ENCODE measurements at places on chromosomes 7 and 10.

GRCh38 chr7:96380111-96380512, 58.2 kb upstream of the SLC25A13 start:
- DNase-seq: no peak

DNA sequence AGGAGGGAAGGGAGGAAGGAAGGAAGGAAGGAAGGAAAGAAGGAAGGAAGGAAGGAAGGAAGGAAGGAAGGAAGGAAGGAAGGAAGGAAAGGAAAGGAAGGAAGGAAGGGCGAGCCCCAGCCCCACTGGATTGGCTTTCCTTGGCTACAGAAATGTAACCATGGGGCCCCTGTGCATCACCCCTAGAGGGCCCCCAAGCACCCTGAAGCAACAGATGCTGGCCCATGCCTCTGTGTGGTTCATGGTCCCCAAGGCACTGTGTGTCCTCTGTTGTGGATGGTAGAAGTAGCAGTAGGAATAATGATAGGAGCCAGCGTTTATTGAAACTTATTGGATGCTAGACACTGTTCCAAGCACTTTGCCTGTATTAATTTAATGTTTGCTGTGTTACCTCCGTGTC, 116.6 kb upstream of the MACROH2A2 start:
- no peak for DNase-seq

DNA sequence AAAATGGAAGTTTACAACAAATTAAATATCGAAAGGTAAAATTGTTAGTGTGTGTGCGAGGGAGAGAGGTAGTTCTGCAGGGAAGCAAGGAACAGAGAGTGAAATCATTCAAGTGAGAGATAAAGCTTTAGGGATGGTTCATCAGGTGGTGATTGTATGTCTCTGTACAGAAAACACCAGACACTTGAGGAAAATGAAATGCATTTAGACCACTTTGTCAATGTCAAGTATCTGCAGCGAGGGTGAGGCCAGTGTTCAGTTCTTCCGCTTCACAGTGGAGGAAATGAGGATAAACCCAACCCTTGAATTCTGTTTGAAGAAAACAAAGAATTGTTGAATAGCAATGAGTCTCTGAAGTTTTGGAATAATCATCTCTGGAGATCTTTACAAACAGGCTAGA, 14.4 kb upstream of the ITGB1 start:
- no peak for DNase-seq

DNA sequence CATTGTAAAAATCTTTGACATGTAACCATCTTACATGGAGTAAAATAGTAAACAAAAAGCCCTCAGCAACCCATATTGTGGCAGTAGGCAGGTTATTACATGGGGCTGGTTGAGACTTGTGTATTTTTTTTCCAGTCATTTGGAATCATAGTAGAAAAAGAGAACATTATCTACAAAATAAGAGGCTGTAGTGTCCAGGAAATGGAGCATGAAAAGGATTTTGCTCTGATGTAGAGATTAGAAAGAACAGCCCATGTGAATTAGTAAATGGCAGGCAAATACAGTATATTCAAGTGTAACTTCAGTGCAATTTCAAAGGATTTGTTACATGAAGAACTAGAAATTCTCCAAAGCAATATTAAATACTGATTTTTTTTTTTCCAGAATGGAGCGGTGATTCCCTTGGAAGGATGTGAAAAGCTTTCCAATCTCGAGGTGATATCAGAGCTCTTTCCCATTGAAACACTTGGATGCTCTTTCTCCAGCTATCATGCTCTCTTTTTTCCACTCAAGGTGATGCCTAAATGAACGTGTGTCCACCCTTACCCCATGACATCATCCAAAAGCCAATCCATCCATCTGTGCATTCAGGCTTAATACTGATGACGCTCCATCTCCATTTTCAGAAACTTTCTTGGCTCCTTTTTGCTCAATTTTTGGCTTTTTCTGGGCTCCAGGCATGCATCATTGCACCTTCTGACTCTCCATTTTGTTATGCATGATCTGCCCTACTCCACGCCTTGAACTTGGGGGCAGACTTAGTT, 1034.7 kb downstream of the TYW1 start:
- DNase-seq: no peak

GRCh38 chr7:146720195-146720594, 603.6 kb downstream of the CNTNAP2 start:
- no peak for DNase-seq

DNA sequence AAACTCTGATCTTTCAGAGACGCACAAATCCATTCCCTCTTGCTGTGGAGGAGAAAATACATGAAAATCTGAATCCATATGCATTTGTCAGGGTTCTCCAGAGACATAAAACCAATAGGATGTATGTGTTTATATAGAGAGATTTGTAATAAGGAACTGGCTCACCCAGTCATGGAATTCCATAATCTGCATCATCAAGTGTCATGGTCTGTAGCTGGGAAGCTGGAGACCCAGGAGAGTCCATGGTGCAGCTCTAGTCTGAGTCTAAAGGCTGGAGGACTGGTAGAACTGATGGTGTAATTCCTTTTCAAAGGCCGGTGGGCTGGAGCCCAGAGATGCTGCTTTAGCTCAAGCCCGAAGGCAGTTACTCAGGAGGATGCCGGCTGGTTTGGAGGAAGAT, 134.0 kb downstream of the TCF7L2 start:
- DNase-seq: no peak

- no peak for DNase-seq
Measured at GRCh38 chr10:95840121-95840520, 67.7 kb upstream of the CC2D2B start.

DNA sequence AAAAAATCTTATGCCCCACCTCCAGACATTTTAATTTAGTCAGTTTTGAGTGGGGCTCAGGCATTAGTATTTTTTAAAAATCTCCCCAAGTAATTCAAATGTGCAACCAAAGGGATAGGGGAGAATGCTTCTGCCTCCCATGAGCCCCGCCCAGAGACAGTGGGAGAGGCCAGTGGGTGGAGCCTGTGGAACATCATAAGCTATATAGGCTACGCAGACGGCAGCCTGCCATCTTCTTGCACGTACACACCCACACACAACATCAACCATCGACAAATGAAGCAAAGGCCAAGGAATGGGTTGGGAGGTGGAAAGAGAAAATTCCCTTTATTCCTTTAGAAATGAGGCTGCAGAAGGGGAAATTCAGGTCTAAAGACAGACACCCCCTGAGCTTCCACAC, 25.2 kb downstream of the CREB3L2 start:
- no peak for DNase-seq

GRCh38 chr10:101066146-101066895, 4.5 kb downstream of the KAZALD1 start:
- DNase-seq: no peak

Measured in cerebellar nuclear complex (tissue), 1 donor.